ENCODE measurements at places on chromosomes 12 and 14.

DNA sequence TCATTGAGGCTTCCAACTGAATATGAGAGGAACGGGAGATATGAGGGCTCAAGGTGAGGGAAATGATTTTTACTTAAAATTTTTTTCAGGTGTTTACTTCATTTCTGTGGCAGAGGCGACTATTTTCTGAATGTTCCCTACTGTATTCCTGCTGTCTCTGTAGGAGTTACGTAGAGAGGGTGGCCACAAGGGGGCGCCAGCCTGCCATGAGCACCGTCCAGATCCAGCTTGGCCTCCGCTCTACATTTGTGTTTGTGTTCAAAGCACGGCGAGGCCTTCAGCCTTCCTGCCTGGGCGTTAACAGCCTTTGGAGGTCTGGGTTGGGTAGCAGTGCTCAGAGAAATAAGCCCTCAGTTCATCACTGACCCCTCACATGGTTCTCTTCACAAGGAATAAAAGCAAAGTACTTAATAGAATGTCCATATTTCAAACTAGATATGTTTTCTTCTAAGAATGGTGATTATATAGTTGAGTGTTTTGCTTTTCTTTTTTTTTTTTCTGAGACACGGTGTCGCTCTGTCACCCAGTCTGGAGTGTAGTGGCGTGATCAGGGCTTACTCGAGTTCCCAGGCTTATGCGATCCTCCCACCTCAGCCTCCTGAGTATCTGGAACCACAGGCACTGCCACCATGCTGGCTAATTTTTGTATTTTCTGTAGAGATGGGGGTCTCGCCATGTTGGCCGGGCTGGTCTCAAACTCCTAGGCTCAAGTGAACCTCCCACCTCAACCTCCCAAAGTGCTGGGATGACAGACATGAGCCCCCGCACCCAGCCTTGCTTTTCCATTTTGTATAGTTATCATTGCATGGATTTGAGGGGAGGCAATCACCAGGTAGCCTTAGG lies 22.3 kb downstream of the CKB start:
- DNase-seq: peak; percentile 47

- no peak for DNase-seq
Measured at GRCh38 chr14:100652744-100653143, 65.5 kb upstream of the BEGAIN start.

DNA sequence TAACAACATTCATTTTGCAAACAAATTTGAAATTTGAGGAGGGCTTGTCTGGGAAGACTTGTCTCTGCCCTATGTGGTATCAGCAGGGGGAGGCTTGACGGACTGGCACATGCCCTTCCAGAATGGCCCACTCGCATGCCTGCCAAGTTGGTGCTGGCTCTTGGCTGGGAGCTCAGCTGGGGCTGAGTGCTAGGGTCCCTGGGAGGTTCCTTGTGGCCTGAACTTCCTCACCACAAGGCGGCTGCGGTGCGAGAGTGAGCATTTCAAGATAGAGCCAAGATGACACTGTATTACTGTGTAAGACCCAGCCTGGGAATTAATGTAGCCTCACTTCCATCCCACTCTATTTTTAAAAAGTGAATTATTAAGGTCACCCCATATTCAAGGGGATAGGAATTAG lies 271.6 kb upstream of the PLEKHG7 start:
- no peak for DNase-seq

DNA sequence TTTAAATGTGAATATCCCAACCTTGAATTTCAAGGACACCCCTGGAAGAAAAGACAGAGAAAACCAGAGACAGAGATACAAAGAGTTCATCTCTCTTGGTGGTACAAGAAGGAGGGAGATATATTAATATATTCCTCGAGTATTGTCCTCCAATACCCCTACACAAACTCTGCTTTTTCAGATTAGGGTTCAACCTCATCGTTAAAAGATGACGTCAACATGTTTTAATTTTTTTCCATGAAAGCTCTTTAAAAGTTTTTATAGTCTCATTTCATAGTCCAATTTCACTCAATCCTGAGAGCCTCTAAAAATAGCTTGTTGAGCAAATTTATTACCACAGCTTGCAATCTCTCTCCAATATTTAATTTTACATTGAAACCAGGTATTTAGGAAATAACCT lies 19.4 kb downstream of the RHOJ start:
- DNase-seq: no peak

GRCh38 chr14:100078216-100078803 lies 13.1 kb downstream of the EVL start:
- no peak for DNase-seq

- DNase-seq: no peak
Measured at GRCh38 chr12:26224657-26225056, 29.3 kb downstream of the SSPN start.

DNA sequence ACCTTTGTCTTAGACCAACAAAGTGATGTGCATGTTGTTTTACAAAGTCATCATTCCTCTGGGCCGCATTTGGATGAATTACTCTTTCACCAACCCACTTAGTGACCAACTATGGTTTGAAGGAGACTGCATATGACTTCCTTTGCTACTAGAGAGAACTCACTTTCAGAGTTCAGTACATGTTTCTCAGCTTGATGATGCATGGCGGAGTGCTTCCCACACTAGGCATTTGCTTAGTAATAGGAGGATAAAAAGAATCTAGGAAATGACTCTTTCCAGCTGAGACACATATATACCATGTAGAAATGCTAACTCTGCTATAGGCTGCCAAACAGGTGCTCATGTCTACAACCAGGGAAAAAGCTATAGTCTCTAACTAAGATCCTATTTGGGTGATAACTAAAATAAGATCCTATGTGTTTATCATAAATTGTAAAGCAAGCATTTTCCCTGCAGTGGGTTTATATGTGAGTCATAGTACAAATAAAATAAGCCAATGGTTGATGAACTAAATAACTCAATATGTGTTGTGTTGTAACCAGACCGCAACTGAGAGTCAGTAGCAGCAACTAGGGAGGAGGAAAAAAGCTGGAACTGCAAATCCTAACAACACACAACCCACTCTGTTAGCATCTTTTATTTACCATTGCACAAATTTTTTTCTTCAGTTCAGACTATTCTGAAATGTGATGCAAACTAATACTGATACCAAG lies 87.2 kb downstream of the TSPAN8 start:
- DNase-seq: no peak

- DNase-seq: no peak
Measured at GRCh38 chr12:32158525-32158924, 51.9 kb downstream of the BICD1 start.

GRCh38 chr12:85588221-85588620 lies 248.0 kb downstream of the RASSF9 start:
- DNase-seq: no peak

- no peak for DNase-seq
Measured at GRCh38 chr14:104545942-104546501, 33.5 kb upstream of the C14orf180 start.

DNA sequence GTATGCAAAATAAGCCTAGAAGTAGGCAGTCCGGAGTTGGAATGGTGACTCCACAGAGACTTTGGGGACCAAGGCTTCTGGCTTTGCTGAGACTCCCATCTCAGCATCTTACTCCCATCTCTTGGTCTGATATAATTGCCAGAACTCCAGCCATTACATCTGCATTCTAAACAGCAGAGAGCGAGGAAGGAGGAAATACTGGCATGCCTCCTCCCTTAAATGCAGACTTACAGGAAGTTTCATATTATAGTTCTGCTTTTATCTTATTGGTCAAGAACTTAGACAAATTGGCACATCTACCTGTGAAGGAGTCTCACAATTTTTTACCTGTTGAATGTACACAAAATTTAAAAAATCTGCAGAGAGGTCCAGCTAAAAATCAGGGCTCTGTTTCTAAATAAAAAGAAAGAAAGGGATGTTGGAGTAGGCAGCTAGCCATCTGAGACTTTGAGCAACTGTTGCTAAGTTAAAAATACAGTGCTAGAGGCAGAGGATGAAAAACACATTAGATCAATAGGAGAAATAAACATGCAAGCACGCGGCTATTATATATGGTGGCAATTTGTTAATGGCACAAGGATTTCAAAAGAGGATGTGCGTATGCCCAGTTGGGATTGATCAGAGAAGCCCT lies 209.9 kb upstream of the HMGA2 start:
- no peak for DNase-seq

DNA sequence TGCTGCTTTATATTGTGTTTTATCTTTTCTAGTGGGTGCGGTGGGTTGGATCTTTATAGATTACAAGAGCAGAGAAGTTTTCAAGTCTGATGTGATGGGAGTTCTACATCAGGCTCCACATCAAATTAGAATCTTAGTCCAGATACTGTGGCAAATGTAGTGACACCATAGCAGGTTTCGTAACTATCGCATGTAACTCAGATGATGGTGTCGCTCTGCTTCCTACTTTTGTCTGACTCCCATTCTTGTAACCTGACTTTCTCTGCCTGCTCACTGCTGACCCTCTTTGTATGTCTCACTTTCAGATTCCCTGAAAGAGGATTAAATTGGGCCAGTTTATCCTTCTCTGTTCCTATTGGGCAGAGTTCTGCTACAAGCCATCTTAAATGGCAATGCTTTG lies 22.8 kb upstream of the FBXO34 start:
- no peak for DNase-seq

- no peak for DNase-seq
Measured at GRCh38 chr12:118312578-118312977, 60.1 kb downstream of the TAOK3 start.

DNA sequence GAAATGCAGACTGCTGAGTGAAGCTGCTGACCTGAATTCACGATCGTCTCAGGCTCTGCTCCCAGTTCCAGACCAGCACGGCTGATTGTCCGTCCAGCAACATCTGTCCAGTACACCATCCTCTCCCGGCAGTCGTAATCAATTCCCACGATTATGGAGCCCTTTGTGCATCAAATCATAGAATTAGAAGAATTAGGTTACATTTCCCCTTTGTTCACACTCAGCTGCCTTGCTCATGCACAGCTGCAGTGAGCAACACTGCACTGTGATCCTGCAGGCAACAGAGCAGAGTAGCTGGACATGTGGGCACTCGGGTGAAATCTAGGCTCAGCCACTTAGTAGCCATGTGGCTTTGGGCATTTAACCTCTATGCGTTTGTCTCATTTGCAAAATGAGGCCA lies 22.2 kb downstream of the RTRAF start:
- no peak for DNase-seq

All from T-helper 2 cell (primary cell).